ENCODE measurements at places on chromosomes 13 and 19.

DNA sequence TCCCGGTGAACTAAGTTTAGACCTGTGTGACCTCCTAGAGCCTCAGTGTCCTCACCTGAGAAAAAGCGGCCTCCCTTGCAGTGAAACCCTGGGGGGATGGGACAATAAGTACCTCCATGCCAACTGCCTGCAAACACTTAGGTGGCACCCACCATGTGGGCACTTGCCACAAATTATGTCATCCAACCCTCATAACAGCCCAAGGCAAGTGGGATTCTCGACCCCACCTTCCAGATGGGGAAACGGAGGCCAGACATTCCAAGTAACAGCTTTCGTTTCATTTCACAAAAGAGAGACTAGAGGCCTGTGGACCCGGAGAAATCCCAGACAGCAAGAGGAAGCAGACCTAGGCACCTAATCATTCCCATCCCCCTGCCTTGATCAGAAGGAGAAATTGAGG lies 6.9 kb downstream of the REX1BD start:
- no peak for DNase-seq

GRCh38 chr19:39813264-39813993 lies 20.5 kb downstream of the DYRK1B start:
- DNase-seq = no peak

DNA sequence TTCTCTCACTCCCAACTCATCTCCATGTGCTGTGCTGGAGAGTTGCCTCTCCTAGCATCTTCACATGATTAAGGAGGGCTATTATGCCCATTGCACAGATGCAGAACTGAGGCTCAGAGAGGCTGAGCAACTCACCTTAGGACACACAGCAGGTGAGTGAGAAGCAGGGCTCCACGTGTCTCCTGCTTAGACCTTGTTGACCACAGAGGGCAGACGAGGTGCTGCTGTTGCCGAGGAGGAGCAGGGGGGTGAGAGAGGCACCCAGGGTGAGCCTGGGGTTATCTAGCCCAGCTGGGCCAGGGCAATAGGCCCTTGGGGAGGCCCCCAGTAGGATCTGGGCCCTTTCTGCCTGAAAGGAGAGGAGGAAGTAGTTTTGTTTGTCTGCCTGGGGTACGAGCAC lies 2.4 kb upstream of the HSH2D start:
- peak; percentile 65 for DNase-seq

DNA sequence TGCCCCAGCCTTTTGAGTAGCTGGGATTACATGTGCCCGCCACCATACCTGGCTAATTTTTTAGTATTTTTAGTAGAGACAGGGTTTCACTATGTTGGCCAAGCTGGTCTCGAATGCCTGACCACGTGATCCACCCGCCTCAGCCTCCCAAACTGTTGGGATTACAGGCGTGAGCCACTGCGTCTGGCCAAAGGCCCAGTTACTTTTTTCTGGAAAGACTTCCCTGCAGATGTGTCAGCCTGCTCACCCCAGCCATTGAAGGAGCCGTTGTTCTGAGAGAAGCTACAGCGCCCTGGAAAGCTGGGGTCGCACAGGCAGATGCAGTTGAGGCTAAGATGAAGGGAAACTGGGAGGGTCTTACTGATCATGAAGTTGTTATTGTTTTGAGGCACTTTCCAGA lies 7.9 kb upstream of the ZNF626 start:
- no peak for DNase-seq

DNA sequence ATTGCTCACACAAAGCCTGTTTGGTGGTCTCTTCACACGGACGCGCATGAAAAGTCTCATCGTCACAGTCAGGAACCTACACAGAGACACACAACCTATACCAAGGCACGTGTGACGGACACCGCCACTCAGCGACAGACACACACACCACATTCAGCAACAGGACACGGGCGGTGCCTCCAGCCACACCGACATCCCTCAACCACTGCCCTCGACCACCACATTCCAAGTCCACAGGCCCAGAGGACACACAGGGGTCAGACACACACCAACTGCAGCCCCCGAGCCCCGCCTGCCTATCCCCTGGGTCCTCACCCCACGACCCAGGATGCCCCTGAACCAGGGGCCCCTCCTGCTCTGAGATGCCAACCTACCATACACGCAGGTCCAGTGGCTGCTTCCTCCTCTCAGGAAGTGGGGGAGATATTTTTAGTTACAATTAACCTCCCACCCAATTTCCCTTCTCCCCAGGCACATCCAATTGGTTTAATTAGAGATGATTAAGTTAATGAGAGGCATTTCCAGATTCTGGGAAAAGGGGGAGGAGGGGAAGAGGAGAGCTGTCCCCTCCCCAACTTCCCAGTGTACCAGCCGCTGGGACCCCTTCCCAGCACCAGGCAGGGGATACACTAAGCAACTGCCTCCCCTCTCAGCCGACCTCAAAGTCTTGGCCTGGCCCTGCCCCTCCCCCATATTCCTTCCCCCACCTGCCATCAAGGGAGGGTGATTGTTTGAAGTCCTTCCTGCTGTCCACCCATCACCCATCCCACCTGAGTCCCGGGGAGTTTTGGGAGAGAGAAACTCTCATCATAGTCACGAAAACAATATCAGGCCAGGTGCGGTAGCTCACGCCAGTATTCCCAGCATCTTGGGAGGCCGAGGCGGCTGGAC lies 20.4 kb downstream of the MEIS3 start:
- no peak for DNase-seq

- DNase-seq = peak; percentile 35
Measured at GRCh38 chr13:94329277-94329676, 150.2 kb downstream of the DCT start.

DNA sequence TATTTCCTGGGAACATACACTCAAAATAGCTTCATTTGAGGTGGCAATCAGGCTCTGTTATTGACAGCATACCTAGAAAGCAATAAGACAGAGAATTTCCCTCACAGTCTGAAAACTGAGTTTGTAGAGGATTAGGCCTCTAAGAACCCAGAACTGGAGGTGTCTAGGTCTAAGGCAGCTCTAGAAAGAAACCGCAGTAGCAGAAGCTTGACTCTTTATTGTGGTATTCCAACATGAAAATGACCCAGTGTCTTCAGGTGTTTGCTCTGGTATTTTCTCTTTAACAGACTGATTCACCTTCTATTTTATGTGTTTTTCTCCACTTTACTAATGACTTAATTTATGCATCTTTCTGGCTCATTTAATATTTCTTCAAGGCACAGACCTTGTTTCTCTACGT lies 8.5 kb downstream of the COG6 start:
- DNase-seq = no peak

DNA sequence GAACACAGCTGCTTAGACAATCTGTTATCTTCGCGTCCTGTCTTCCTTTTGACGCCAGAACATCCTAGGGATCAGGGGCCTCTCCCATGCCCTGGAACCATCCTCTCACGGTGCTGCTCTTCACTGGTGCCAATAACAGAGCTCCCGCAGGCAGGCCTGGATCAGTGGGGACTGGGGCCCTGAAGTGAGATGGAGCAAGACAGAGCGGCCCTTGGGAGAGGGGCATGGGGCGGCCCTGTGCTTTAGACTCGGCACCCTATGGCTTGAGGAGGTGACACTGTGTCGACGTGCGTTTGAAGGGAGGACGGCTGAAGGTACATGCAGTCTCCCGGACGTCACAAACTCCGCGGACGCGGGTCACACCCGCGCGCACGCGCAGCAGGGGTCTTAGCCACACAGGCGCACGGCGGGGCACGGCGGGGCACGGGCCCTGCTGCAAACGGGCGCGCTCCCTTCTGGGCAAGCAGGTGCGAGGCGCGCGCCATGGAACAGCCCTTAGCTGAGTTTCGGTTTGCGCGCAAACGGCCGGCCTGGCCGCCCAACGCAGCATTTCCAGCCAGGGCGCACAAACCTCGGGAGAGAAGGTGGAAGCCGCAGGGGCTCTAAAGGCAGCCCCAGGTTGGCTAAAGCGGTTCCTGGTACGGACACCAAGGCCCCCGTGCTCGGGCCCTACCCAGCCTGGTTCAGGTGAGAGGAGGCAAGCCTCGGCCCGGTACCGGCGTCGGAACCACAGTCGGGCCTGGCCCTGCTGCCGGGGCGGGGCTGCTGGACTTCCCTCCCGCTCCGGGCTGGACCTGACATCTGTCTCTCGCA lies 16.5 kb upstream of the RNF17 start:
- no peak for DNase-seq

- peak; percentile 73 for DNase-seq
Measured at GRCh38 chr19:1113030-1113985, 9.5 kb downstream of the GPX4 start.

GRCh38 chr19:16587833-16588823 lies 15.9 kb upstream of the SLC35E1 start:
- peak; percentile 94 for DNase-seq

GRCh38 chr13:39879286-39880035 lies 224.0 kb downstream of the COG6 start:
- DNase-seq = no peak

- DNase-seq = no peak
Measured at GRCh38 chr13:63843766-63844699, 2428.4 kb upstream of the PCDH20 start.

GRCh38 chr13:100630555-100630954 lies 42.0 kb upstream of the GGACT start:
- no peak for DNase-seq

DNA sequence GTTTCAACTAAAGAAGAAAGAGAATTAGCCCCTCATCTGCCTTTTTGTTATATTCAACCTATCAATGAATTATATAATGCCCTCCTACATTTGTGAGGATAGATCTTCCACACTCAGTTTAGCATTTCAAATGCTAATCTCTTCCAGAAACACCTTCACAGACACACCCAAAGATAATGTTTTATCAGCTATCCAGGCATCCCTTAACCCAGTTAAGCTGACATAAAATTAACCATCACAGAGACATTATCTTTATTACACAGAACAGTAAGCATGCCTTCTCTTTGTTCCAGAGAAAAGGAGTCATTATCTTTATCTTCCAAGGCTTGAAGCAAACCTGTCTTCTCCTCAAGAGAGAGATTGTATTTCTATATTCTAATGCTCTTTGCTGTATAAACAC lies 53.1 kb downstream of the PCDH20 start:
- no peak for DNase-seq

GRCh38 chr13:112867301-112867711 lies 101.7 kb upstream of the MCF2L start:
- no peak for DNase-seq

- DNase-seq = no peak
Measured at GRCh38 chr13:109897988-109898624, 111.7 kb upstream of the IRS2 start.

DNA sequence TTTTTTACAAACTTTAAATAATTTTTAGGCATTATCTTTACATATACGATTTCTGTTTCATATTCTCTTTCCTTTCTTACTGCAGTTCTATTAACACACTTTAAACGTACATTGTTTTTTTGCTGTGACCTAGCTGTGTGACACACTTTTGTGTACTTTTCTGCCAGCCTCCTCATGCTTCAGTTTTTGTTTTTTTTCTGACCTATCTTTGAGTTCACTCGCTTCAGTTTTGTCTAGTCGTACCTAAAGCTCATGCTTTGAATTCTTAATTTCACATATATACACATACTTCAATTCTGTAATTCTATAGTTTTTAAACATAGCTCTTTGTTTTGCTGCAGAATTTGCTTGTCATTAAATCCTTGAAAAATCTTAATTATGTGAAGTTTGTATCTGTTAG lies 150.4 kb downstream of the PDS5B start:
- DNase-seq = no peak

DNA sequence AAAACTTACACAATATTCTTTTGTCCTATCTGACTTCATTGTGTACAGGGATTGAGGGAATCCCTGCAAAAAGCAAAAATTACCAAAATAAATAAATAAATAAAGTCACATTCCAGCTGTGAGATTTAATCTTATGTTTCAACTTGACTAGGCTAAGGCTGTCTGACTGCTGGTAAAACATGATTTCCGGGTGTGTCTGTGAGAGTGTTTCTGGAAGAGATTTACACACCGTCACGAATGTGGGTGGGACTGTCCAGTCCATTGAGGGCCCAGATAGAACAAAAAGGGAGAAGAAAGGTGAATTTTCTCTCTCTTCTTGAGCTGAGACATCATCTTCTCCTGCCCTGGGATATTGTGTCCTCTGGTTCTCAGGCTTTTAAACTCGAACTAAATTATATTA lies 166.1 kb downstream of the LIG4 start:
- DNase-seq = no peak

GRCh38 chr13:52033039-52033438 lies 8.5 kb downstream of the UTP14C start:
- DNase-seq = no peak

DNA sequence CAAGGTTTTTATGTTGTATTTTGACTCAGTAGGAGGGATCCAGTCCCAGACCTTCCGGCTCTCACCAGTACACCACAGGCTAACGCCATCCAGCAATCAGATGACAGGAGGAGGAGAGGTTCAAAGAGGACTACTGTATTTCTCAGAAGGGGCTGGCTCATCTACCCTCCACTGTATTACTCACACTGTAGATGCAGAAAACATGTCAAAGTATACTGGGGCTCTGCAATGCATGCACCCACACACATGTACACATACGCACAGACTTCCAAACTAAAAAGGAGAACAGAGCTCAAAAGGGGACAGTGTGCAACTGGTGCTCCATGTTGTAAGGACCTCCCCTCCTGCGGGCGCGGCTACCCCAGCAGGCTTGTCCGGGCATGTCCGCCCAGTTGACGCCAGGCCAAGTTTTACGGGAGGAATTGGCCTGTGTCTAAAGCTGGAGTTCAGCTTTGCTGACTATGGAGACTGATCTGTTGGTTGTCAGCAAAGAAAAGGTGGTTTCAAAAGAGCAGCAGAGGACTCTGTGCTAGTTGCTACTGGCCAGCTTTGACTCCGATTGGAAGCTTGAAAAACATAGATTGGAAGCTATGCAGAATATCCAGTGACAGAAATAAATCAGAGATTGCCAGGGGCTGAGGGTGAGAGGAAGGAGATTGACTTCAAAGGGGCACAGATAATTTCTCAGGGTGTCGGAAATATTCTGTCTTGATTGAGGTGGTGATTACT lies 314.2 kb downstream of the DLEU7 start:
- no peak for DNase-seq

DNA sequence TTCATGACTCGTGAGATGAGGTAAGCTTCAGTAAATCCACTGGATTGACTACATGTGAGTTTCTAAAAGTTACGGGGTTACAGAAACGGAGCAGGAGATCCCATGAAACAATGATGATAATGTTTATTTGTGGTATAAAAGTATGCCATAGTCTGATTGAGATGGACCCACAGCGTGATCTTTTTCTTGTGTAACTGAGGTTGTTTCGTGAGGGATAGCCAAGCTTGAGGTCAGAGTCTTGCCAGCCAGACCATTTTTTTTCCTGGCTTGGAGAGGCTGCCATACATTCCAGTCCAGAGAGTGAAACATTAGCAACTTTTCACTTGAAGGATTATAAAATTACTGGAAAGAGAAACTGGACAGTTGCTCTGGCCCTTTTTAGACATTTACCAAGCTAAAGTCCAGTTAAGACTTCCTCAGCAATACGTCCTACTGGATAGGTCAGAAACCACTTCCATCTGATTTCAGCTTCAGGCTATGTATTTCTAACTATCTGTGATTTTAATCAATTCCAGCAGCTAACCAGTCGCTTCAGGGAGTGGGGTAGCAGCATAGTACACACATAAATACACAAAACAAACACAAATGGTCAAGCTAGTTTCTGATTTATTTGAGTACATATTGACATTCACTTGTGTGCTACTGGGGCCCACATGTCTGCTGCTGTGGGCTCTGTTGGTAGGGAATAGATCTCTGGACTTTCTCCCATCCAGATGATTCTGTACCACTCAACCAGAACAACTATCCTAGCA lies 194.6 kb downstream of the POSTN start:
- no peak for DNase-seq

- DNase-seq = no peak
Measured at GRCh38 chr19:40081411-40081810, 9.3 kb downstream of the ZNF780A start.

Data from OCI-M1 (cell line).